HT1080 (cell line): ENCODE measurements at places on chromosomes 3 and 15.

DNA sequence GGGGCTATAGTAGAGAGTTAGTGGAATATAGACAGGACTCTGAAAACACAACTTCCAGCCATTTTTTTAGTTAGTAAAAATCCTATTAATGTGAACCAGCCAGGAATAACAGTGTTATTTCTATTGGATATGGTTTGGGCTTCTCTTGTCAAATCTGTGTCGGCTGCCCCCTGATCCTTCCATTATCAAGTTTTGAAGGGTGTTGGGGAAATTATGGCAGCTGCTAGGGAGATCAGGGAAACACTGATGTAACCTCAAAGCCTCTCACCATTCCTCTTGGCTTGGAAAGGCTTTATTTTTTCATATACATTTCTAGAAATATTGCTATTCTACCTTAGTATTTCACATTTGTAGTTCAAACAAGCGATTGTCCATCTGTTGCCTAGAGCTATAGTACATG, 293.7 kb upstream of the TPRG1 start:
- no peak for DNase-seq

DNA sequence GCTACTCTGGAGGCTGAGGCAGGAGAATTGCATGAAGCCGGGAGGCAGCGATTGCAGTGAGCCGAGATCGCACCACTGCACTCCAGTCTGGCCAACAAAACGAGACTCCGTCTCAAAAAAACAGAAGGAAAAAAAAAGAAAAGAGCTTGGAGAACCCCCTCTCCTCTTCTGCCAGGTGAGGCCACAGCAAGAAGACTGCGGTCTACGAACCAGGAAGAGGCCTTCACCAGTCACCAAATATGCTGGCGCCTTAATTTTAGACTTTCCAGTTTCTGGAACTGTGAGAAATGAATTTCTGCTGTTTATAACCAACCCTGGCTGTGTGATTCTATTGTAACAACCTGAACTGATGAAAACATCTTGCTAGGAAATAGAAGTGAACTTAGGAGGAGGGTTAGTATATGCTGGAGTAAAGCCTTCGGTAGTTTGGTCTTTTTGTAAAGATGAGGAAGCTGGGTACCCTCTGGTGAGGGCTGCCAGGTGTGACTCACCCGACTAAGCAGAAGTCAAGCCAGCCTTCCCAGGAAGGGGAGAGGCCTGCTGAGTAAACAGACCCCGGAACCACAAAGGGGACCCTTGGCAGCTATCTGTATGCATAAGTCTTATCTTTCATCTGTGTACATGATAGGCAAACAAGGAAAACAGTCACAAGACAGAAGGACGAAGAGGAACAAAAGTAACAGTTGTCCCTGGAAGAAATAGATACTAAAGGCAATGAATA, 78.7 kb downstream of the KLF13 start:
- DNase-seq: peak; percentile 52

GRCh38 chr3:71949442-71949841, 164.5 kb upstream of the PROK2 start:
- DNase-seq: no peak

DNA sequence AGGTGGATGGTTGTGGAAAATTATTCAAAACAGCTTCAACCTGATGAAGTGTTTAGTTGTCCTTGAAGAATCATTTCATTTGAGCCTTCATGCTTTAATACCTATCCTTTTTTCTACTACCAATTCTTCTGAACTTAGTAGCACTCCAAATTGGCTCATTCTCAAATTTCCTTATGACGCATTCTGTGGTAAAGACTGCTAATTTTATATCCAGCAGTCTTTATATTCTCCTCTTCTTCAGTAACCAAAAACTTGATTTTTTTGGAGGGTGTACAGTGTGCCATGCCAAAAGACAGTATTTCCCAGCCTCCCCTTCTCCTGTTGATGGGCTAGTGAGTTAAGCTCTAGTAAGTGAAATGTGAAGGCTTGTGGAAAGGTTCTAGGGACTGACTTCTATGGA, 25.2 kb downstream of the CGNL1 start:
- DNase-seq: peak; percentile 55

- DNase-seq: no peak
Observed at GRCh38 chr15:43246261-43246774, 20.4 kb downstream of the TGM5 start.

DNA sequence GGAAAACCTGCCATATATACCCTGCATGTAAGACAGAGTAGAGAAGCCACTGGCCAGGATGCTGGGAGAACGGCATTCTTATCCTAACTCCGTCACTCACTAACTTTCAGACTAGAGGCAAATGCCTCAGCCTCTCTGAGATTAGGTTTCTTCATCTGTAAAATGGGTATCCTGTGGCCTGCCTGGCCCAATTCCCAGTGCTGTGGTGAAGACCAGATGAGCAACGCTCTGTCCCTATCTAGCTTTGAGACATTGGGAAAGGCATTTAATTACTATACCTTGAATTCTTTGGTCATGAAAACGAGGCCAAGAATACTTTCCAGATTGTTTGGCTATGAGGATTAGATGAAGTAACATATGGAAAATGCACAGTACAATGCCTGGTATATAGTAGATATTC, 35.9 kb downstream of the CEMIP start:
- DNase-seq: no peak

GRCh38 chr15:68697711-68698690, 119.2 kb downstream of the CORO2B start:
- no peak for DNase-seq

DNA sequence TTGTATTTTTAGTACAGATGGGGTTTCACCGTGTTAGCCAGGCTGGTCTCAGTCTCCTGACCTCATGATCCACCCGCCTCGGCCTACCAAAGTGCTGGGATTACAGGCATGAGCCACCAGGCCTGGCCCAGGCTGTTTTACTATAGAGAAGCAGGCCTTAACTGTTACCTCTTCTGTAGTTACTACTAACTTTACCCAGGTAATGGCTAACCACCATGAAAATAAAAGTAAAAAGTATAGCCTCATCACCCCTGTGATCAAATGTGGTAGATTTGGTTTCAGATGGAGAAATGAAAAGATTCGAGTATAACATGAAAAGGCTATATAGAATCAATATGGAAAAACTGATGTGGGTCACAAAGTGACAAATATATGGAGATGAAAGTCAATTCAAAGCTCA, 210.1 kb downstream of the CD47 start:
- no peak for DNase-seq

- DNase-seq: no peak
Observed at GRCh38 chr3:38139652-38140051, 1.2 kb downstream of the MYD88 start.

DNA sequence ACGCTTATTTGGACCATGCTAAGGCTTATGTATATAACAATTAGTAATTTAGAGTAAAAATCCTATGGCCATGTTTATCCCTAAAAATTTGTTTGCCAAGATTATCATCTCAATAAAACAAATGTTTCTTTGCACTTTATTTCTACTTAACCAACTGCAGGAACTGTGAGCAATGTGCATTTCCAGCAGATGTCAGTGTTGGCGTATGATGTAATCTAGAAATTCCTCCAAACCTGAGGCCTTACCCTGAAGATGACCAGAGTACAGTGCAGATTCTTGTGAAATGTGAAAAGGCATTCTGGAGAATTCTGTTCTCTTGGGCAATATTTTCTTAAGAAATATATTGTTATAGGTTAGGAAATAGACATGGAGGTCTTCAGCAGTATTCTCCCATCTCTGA, 205.9 kb downstream of the MBNL1 start:
- DNase-seq: peak; percentile 59

GRCh38 chr3:151398895-151399294, 14.3 kb upstream of the P2RY12 start:
- no peak for DNase-seq

DNA sequence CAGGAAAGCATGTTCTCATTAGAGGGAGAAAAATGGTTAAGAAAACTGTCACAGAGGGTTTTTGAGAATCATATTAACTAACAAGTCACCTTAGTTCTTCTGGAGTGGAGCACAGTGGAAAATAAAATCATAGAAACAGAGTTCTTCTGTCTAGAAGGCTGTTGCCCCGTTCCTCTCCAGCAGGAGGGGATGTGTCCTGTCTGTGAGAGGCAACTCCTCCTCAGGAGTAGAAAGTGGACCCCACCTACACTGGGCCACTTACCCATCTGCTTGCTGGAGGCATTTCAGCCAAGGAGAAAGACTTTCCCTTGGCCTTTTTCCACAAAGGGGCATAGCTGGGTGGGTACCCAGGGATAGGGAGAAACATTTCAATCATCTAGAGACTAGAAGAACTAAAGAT, 106.6 kb downstream of the SSR3 start:
- peak; percentile 44 for DNase-seq

DNA sequence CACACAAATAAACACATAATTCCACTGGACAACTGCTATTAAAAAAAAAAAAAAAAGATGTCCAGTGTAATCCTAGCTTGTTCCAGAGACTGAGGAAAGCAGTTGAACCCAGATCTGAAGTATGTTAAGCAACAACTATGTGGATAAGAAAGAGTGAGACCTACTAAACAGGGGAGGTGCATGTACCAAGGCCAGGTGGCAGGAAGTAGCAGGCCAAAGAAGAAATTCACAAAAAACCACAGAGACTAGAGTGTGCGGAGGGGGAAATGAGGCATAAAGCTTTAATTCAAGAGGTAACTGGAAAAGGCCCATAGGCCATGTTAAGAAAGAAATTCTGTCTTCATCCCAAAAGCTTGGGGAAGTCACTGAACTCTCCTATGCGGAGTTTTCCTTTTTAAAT, 490.0 kb downstream of the NAALADL2 start:
- DNase-seq: no peak

DNA sequence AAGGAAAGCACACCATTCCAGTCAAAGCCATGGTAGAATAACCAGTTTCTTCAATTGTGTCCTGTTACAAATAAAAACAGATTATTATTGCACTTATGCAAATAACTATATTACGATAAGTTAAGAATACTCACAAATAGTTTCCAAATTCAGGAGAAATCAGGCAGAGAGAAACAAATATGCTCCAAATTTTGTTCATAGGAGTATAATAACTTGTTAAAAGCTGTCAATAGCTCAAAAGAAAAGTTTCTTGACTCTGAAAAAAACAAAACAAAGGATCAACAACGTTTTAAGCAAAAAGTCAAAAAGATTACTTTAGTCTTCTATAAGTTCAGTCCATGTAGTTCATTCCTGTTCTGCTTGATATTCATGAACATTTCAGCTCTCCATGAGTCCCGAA, 59.7 kb upstream of the BDH1 start:
- no peak for DNase-seq

- no peak for DNase-seq
Observed at GRCh38 chr3:141379250-141379966, 11.1 kb downstream of the ZBTB38 start.

DNA sequence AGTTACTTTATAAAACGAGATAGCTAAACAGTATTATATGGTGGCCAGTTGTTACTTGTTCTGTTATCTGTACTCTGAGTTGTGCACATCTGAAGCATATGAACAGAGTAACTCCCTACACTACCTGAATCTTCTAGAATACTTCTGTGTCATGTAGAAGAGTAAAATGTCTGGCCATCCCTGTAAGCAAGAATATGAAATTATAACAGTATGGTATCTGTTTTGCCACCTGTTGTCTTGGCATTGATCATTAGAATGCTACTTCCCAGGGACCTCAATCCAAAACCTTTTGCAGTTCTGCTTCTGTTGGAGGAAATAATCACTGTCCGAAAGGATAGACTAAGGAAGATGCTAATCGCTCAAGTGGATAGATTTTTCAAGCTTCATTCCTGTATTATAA, 1.9 kb downstream of the TEX9 start:
- DNase-seq: no peak

DNA sequence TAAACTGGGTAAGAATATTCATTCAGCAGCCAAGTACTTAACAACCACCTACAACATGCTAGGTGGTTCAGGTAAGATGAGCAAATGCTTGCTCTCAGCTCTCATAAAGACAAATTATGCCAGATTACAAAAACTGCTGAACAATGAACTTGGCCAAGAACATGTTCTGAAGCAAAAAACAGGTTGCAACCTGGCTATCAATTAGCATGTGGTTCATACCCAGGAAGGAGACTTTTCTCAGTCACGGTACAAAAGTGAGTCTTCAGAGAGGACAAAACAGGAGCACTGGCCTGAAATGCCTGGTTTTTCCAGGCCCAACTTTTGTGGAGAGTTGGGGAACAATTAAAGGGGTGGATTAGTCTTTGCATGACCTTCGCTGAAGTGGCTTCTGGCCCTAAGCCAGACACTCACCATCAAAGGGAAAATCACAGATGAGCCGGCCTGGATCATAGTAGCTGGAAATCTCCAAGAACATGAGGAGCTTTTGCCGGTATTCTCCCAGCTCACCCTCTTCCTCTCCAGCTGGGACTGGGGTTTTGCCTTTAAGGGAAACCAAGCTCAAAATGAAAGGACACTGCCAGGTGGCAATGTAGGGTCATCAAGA, 7.6 kb upstream of the PLA2G4F start:
- DNase-seq: no peak

DNA sequence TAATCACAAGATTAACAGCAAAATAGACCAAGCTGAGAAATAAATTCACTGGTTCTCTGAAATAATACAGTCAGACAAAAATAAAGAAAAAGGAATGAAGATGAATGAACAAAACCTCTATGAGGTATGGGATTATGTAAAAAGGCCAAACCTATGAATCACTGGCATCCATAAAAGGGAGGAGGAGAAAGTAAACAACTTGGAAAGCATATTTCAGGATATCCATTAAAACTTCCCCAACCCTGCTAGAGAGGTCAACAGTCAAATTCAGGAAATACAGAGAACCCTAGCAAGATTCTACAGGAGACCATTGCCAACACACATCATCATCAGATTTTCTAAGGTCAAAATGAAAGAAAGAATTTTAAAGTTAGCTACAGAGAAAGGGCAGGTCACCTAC, 649.7 kb upstream of the CBLB start:
- DNase-seq: peak; percentile 65

DNA sequence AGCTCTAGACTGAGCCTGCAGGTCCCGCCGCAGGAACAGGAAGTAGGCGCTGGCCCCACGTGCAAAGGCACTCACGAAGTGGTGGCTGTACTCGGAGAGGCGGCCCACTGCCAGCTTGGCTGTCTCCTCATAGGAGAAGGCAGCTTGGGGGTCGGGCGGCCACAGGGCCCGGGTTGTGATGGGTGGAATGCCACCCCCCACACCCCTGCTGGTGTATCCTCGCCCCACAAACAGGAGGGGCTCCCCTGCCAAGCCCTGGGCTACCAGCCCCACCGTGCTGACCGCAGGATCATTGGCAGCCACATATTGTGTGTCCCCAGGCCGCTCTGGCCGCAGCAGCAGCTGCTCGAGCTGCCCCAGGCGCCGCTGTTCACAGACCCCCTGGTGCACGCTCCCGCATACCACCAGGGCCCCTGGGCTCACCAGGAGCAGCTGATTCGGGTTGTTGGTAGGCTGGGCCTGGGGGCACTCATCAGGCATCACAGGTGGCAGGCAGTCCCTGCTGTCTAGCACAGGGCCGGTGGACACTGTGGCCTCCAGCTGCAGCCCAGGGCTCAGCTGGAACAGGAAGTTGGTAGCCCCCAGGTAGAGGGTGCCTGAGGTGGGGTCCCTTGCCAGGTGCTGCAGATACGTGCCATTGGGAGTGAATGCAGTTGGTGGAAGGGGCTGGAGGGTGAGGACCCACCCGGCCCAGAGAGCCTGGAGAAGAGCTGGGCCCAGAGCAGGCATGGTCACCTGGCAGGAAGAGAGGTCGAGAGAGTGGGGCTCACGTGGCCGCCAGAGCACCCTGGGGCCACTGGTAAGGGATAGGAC, 5.8 kb downstream of the PLXNB1 start:
- DNase-seq: no peak
